Ovary (tissue), 10 donors: ENCODE measurements at places on chromosomes 6 and 20.

DNA sequence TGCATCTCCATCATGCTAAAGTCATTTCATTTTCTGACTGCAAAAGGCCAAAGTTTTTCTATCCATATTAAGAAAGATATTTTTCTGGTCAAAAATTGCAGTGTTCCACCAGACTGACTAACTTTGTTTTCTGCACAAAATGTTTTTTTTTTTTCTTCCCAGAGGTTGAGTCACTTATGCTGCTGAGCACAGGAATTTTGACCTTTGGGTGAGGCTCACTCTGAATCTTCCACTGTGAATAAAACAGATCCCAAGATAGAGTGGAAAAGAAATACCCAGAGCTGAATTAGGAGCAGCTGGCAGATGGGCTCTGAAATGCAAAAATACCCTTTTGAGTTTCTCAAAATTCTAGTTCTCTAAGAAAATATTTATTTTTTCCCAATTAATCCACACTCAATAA, 996.8 kb downstream of the KIF16B start:
- DNase-seq = no peak

DNA sequence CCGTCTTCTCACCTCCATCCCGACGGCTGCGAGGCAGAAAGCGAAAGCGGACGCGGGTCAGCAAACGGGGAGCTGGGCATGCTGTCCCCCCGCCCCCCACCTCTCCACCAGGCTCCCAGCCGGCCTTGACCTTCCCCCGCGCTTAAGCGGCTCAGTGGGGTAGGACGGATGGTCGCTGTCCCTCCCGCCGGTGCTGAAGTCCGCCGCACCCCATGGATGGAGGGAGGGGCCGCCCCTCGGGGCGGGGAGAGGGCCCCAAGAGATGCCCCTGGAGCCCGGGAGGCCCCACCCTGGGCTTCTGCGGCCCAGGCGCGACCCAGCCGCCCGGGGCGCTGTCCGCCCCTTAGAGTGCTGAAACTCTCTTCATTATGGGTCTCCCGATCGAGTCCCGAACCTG, at the start of gene KCNB1:
TSS of gene KCNB1 (minus strand) at position 48 of the 397 bp plus-strand sequence. CDS start 188 bp downstream, outside the sequence.
- peak; percentile 87 for DNase-seq

- no peak for DNase-seq
Observed at GRCh38 chr6:169883316-169883715, 131.9 kb downstream of the ERMARD start.

DNA sequence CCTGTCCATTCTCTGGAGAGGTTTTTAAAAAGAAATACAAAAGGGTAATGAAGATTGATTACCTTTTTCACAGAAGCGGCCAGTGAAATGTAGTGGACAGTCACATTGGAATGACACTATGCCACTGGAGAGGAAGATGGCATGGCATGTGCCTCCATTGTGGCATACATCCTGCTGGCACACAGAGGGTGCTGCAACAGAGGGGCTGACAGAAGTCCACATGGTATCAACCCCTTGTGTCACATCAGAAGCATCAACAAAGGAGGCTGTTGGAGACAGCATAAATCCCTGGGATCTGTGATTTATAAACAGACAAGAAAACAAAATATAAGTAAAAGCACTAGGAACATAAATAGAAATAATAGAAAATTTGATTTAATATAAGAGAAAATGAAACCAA, 594.9 kb downstream of the PHF3 start:
- no peak for DNase-seq

- no peak for DNase-seq
Observed at GRCh38 chr6:153074761-153075160, 56.3 kb downstream of the RGS17 start.

DNA sequence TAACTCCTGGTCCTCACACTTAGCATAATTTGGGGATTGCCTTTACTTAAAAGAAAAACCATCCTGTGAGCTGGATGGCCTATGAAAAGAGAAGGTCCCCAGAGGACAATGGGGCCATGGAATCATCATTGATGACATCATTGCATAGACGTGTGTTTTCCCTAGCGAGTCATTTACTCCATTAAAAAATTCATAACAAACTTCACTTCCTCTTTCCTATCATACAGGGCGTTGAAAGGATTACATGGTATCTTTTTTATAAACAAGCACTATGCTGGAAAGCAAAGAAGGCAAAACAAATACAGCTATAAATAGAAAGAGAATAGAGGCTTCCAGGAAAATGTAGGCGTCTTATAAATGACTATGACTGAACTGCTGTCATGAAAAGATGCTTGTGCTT, 11.3 kb upstream of the COL12A1 start:
- no peak for DNase-seq

DNA sequence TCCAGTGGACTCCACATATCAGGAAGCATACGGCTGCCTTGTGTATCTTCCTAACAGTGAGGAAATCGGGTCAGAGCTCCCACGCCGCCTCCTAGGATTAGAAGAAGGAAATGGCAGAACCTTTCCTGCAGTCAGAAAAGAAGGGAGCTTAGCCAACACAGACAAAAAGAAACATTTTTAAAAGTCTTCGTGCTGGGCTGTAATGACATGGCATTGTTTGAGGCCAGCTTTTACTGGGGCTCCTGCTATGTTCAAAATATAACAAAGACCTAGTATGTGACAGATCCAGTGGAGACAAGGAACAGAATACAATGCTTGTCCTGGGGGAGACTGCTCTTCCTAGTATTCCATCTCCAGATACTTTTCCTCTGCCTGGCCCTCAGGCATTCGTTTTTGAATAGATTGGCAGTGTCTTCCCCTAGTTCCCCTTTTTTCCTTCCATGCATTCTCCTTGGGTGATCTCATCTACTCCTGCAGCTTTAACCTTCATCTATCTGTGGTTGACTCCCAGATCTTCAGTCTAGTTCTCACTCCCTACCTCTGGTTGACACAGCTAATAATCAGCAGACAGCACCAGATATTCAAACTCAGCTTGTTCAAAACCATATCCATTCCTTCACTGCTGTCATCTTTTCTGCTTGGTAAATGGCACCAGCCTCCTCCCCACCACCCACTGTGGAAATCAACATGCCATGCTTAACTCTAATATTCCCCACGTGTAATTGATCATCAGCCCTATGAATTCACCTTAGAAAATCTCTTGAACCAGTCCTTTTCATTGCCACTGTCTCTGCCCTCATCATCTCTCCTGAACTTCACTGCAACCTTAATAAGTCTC, 94.5 kb upstream of the VSTM2L start:
- DNase-seq = no peak

- DNase-seq = no peak
Observed at GRCh38 chr6:164359036-164359435, 944.5 kb downstream of the QKI start.

GRCh38 chr6:139278190-139278589, 13.6 kb downstream of the TXLNB start:
- no peak for DNase-seq

DNA sequence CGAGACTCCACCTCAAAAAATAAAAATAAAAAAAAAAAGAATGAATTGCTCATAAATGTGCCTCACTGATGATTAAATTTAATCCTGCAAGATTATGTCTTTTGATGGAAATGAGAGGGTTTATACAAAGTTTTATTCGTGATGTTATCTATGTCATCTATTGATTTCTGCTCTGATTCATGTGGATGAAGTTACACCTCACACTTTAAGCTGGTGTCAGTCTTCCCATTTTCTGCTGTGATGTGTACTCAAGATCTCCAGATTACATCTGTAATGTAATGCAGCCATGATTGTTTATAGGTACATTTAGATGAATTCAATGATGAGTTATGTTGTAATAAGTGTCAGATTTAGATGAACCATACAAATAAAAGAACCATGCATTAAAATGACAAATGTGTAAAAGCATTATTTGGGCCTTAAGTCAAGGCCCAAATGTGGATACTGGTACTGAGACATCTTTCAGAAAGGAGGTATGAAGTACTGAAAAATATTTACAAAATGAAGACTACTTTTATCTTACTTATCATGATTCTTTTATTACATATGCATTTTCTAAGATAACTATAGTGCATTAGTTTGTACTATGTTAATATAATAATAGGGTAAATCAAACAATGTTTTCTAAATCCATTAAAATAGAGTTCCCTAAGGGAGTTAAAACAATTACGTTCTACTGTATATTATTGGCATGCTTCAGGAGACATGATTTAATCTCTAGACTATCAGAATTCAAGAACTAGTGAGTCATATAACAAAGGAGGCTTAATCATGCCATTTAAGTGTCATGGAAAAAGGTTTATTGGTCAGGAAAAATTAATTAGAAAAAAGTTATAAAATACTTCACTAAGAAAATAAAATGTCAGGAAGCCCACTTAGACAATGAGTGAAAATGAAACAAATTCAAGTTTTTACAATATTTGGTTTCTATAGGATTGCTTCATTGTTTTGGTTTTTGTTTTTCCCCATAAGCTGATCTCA, 34.5 kb downstream of the HCRTR2 start:
- no peak for DNase-seq
